Cardiac muscle cell (in vitro differentiated cells and primary cell): ENCODE measurements at places on chromosomes 11 and 22. TPM values are rescaled to one million over a fixed set of nuclear protein-coding genes. Genes with fewer than 3 reads are reported as not detected.
A peak's percentile ranks its signal among the peaks of the same experiment; 100 is the strongest.

DNA sequence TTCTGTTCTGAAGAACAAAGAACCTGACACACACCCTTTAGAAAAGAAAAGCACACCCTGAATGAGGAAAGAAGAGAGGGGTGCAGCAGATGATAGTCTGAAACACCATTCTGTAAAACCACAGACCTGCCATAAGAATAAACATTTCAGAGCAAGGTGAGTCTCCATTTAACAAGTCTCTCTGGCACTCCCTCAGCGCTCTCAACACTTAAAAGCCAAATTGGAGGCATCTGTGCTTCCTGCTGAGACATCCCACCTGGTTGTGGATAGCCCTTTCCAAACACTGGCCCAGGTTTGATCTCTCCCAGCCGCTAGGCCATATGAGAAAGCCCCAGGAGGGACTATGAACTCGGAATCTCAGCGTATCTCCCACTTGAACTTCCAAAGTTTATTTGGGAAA is 36.3 kb downstream of the ETS1 start:
- H3K4me3 ChIP-seq, result no peak overlapping the region
- no peaks in the 10 kb centered on the region for H3K36me3 ChIP-seq
- H3K27me3 ChIP-seq, result peaks cover 52% of the 10 kb centered on the region
- H3K27ac ChIP-seq, result no peak overlapping the region
- no peak for DNase-seq

The OR4C5 gene
- total RNA-seq, result not detected in 2 replicates

- no peaks in the 10 kb centered on the region for H3K36me3 ChIP-seq
- no peak overlapping the region for H3K27ac ChIP-seq
- no peak overlapping the region for H3K4me3 ChIP-seq
- no peak for DNase-seq
- no peaks in the 10 kb centered on the region for H3K27me3 ChIP-seq
- H3K4me1 ChIP-seq, result no peaks in the 10 kb centered on the region
Measured at GRCh38 chr22:30782613-30783012, 87.9 kb downstream of the OSBP2 start.

The SPDYC gene
- total RNA-seq, result 0.24 TPM in 1 of 2 replicates, not detected in the other

GRCh38 chr11:76588455-76589325 is 81.9 kb downstream of the LRRC32 start:
- H3K4me1 ChIP-seq, result peaks cover 5% of the 10 kb centered on the region
- no peak for DNase-seq
- H3K4me3 ChIP-seq, result no peak overlapping the region
- no peaks in the 10 kb centered on the region for H3K27me3 ChIP-seq
- H3K36me3 ChIP-seq, result no peaks in the 10 kb centered on the region

The SYT9 gene
- 2.2 and 3.8 TPM in 2 replicates for total RNA-seq

DNA sequence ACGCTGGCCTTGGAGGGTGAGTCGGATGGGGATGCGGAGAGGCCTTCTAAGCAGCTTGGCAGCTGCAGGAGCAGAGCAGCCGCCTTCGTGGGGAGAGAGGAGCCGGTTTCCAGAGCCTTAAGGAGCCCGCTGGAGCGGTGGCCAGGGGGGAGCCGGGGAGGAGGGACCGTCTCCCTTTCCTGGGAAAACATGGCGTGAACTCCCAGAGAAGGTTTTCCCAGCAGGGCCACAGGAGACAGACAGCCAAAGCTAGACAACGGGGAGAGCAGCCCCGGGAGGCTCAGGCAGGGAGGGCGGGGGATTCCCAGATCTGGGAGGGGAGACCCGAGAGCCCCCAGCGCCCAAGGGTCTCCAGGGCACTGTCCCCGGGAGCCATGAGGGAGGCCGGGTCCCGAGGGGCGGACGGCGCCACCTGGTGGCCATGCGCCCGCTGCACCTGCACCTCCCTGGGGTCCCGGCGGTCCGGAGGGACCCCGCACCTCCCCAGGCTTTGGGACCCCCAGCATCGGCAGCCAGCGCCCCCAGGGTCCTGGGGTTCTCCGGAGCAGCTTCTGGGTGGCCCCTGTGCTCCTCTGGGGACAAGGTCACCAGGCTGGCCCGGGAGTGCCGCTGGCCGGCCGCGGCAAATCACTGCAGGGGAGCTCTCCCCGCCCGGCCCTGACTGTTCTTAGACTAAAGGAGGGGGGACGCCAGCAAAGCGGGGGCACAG is 2.4 kb upstream of the SYT8 start:
- H3K36me3 ChIP-seq, result no peaks in the 10 kb centered on the region
- H3K4me1 ChIP-seq, result no peaks in the 10 kb centered on the region
- no peak overlapping the region for H3K27ac ChIP-seq
- no peaks in the 10 kb centered on the region for H3K27me3 ChIP-seq

DNA sequence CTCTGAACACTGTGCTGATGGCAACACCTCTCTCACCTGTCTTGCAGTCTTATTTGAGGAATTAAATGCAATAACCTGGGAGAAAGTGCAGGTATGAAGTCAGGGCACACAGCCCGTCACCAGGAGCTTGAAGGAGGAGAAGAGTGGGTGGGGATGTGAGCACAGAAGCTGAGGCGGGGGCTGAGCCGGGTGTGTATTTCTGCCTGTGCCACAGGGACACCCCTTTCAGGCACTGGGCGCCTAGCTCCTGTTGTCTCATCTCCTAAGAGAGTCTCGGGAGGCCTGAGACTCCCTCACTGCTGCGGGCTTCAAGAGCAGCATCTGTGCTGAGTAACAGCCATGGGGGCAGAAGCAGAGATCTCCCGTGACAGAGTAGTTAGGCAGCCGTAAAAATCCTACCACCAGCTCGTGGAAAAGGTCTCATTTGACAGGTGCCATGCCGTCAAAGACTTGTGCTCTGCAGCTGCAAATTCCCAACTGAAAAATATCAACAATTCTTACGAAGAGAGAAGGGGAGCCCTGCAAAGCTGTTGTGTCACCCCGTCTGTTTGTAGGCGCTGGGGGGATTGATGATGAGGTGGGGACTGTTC is 26.8 kb downstream of the PARVB start:
- H3K4me1 ChIP-seq, result peaks cover 34% of the 10 kb centered on the region
- H3K27me3 ChIP-seq, result no peaks in the 10 kb centered on the region
- H3K4me3 ChIP-seq, result no peak overlapping the region
- no peak overlapping the region for H3K27ac ChIP-seq
- no peaks in the 10 kb centered on the region for H3K36me3 ChIP-seq
- no peak for DNase-seq

DNA sequence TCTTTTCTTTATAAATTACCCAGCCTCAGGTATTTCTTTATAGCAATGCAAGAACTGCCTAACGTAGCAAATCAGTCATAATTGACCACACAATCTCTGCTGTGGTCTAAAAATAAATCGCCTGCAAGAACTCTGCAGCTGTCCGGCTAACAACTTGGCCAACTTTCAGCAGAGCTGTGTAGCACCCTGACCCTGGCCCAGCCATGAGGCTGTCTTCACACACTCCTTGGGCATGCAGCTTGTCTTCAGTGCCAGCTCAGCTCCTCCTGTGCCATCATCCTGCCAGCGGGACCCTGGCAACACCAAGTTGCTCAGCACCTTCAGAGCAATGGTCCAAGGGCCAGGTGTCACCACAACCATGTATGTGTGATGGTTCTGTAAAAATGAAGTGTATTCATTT is 355.6 kb downstream of the OPCML start:
- no peaks in the 10 kb centered on the region for H3K36me3 ChIP-seq
- H3K4me3 ChIP-seq, result no peak overlapping the region
- no peaks in the 10 kb centered on the region for H3K4me1 ChIP-seq

- H3K27ac ChIP-seq, result peak overlapping the region; percentile 21
- H3K36me3 ChIP-seq, result no peaks in the 10 kb centered on the region
- H3K4me3 ChIP-seq, result no peak overlapping the region
- no peak for DNase-seq
- H3K27me3 ChIP-seq, result no peaks in the 10 kb centered on the region
Measured at GRCh38 chr22:25669253-25670069, 72.5 kb upstream of the MYO18B start.

- H3K36me3 ChIP-seq, result peaks cover 23% of the 10 kb centered on the region
- no peak overlapping the region for H3K27ac ChIP-seq
- no peak overlapping the region for H3K4me3 ChIP-seq
- no peak for DNase-seq
- H3K4me1 ChIP-seq, result no peaks in the 10 kb centered on the region
Measured at GRCh38 chr22:40334899-40335298, 11.4 kb upstream of the ADSL start.

The NEFH gene
- total RNA-seq, result 0.88 and 1.8 TPM in 2 replicates

DNA sequence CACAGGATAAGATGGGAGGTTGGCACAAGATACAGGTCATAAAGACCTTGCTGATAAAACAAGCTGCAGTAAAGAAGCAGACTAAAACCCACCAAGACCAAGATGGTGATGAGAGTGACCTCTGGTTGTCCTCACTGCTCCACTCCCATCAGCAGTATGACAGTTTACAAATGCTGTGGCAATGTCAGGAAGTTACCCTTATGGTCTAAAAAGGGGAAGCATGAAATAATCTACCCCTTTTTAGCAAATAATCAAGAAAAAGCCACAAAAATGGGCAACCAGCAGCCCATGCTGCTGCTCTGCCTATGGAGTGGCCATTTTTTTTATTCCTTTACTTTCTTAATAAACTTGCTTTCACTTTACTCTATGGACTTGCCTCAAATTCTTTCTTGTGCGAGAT is 8.7 kb upstream of the PIWIL4 start:
- no peak overlapping the region for H3K4me3 ChIP-seq
- no peaks in the 10 kb centered on the region for H3K27me3 ChIP-seq
- no peaks in the 10 kb centered on the region for H3K36me3 ChIP-seq

The CCDC116 gene
- total RNA-seq, result 0.57 and 0.70 TPM in 2 replicates

DNA sequence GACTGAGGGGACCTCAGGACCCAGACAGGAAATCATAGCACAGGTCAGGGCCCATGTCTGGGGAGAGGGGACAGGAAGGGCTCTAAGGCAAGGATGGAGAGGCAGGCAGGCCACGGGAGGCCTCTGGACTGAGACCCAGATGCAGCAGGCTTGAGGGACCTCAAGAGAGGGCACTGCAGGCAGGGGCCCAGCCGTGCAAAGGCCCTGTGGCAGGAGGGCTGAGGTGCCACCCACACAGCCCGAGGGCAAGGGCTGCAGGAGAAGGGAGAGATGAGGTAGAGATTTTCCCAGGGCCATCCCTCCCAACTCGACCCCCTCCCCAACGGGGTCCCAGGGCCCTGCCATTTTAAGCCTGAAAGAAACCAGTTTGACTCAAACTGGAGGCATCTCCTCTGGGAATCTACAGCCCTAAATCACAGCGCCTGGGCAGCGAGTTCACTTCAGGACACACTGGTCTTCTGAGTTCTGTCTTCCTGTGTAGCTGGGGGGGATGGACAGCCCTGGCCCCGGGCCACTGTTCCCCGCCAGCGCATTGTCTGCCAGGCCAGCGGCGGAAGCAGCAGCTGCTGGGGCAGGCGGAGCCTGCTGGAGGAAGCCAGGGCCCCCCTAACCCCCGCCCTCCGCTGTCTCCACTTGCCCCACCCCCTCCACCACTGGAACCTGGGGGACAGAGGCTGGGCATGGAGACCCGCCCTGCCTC is 20.3 kb upstream of the WNT7B start:
- no peak overlapping the region for H3K4me3 ChIP-seq
- H3K36me3 ChIP-seq, result no peaks in the 10 kb centered on the region

DNA sequence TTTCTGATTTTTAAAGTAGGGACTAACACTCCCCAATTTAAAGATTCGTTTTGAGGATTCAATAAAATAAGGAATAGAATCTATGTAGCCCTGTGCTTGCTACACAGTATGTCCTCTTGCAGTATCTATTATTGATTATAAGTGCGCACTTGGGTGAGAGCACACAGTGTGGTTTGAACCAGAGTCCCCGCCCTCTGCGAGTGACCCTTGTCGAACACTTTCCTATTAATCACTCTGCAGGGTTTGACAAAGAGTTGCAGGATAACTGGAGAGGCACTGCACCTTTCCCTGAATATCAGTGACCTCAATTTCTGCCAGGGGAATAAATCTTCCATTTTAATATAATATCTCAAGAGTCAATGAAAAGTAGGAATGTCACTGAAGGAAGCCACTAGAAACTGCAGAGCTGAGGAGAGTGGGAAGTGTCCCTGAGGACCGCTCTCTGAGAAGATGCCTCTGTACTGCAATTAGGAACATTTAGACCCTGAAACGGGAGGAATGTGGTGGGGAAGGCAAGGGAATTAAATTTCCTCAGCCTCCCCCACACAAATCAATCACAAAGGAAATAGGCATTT is 182.2 kb downstream of the MAML2 start:
- H3K4me1 ChIP-seq, result no peaks in the 10 kb centered on the region
- H3K4me3 ChIP-seq, result no peak overlapping the region
- H3K36me3 ChIP-seq, result no peaks in the 10 kb centered on the region
- DNase-seq, result no peak
- H3K27me3 ChIP-seq, result no peaks in the 10 kb centered on the region
- H3K27ac ChIP-seq, result no peak overlapping the region

The DBX1 gene
- total RNA-seq, result not detected in 2 replicates

The TBX10 gene
- not detected in 2 replicates for total RNA-seq

The OR4D5 gene
- total RNA-seq, result 0.15 TPM in 1 of 2 replicates, not detected in the other

The PDGFD gene
- 97.0 and 105 TPM in 2 replicates for total RNA-seq

GRCh38 chr22:30212363-30212995 is 34.1 kb downstream of the LIF start:
- no peak overlapping the region for H3K27ac ChIP-seq
- H3K36me3 ChIP-seq, result no peaks in the 10 kb centered on the region
- no peak for DNase-seq
- H3K27me3 ChIP-seq, result no peaks in the 10 kb centered on the region
